Uterus (tissue), 4 donors: ENCODE measurements at places on chromosomes 2 and 18. TPM values are rescaled to one million over a fixed set of nuclear protein-coding genes. Genes with fewer than 3 reads are reported as not detected.

DNA sequence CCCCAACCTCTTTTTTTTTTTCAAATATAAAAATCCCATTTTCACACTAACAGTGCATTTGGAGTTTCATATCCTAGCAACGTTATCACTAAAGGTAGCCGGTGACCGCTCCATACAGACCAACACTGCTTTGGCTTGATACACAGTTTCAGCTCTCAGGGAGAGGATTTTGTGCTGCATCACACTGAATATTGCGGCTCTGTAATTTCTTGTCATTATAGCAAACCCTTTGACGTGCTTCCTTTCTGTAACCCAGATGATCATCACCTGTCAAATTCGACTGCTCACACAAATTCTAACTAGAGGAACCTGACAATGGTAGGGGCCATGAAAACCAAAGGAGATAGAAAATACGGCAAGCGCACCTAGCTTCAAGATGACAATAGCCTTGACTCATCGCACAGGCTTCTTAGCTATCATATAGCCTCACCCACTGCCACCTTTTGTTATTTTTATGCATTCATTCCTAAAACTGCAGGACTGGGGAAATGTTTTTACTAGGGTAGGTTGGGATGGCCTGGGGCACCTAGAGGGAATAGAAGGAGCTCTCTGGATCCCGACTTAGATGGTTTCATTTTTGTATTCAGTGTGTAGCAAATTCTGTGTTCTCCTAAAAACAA lies 582.9 kb upstream of the PIK3C3 start:
- H3K27me3 ChIP-seq: no peaks in the 10 kb centered on the region
- no peak for DNase-seq
- no peaks in the 10 kb centered on the region for H3K4me1 ChIP-seq

GRCh38 chr2:239883326-239884050 lies 141.7 kb downstream of the NDUFA10 start:
- DNase-seq: no peak
- H3K4me3 ChIP-seq: no peak overlapping the region
- H3K27ac ChIP-seq: no peak overlapping the region
- H3K4me1 ChIP-seq: no peaks in the 10 kb centered on the region

GRCh38 chr2:73516033-73516432 lies 126.2 kb downstream of the NAT8 start:
- no peak for DNase-seq
- H3K27ac ChIP-seq: no peak overlapping the region
- H3K4me1 ChIP-seq: no peaks in the 10 kb centered on the region
- H3K4me3 ChIP-seq: no peak overlapping the region

- H3K27me3 ChIP-seq: no peaks in the 10 kb centered on the region
- H3K4me1 ChIP-seq: no peaks in the 10 kb centered on the region
- DNase-seq: no peak
- H3K4me3 ChIP-seq: no peak overlapping the region
- no peaks in the 10 kb centered on the region for H3K36me3 ChIP-seq
These were observed 120.6 kb downstream of the PRKRA start for GRCh38 chr2:178330175-178331017.

GRCh38 chr2:71742953-71743601 lies 289.7 kb downstream of the DYSF start:
- H3K27ac ChIP-seq: peak overlapping the region; percentile 53
- H3K4me3 ChIP-seq: no peak overlapping the region
- H3K4me1 ChIP-seq: peaks cover 4% of the 10 kb centered on the region
- no peaks in the 10 kb centered on the region for H3K27me3 ChIP-seq
- H3K36me3 ChIP-seq: no peaks in the 10 kb centered on the region

- H3K4me1 ChIP-seq: no peaks in the 10 kb centered on the region
- H3K27ac ChIP-seq: no peak overlapping the region
- H3K27me3 ChIP-seq: no peaks in the 10 kb centered on the region
- H3K36me3 ChIP-seq: no peaks in the 10 kb centered on the region
- H3K4me3 ChIP-seq: no peak overlapping the region
These were observed 16.7 kb downstream of the CCDC68 start for GRCh38 chr18:54942569-54942968.

- no peak overlapping the region for H3K4me3 ChIP-seq
- no peaks in the 10 kb centered on the region for H3K36me3 ChIP-seq
- DNase-seq: no peak
- H3K27me3 ChIP-seq: no peaks in the 10 kb centered on the region
These were observed 602.1 kb upstream of the SYT4 start for GRCh38 chr18:43879415-43879814.

DNA sequence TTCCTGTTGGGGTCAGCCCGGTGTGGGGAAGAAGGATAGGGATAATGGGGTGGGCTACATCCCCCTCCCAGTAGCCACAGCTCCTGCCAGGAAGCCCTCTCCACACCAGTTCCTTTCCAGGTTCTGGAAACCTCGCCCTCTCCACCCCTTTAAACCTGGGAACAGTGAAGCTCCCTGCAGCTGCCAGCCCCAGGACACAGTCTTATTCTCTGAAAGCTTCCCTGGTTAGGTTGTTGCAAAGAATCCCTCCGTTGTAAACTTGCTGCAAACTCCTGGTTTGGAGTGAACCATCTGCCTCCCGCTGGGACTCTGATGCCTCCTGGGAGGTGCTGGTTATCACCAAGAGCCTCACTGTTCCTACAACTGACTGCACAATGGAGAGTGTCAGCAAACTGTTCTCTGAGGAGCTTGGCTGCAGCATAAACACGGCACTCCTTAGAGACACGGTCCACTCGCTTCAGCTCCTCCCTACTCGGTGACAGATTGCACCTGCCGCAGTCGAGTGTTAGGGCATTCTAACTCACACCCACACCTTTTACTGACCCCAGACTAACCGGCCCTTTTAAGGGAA lies 261.8 kb upstream of the RAB6C start:
- no peaks in the 10 kb centered on the region for H3K27me3 ChIP-seq
- H3K36me3 ChIP-seq: no peaks in the 10 kb centered on the region
- no peak overlapping the region for H3K4me3 ChIP-seq
- no peak overlapping the region for H3K27ac ChIP-seq

DNA sequence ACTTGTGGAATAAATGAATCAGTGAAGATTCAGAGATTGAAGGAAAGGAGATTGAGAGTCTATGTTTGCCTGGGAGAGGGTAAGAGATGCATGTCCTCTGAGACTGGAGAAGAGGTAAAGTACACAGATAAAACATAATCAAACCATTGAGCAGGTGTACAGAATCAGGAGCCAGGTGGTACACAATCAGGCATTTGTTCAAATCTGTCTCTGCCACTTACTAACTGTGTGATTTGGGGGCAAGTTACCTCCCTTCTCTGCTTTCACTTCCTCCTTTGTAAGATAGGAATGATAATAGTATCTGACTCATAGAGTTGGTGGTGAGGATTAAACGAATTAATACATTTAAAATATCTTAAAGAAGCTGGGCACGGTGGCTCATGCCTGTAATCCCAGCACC lies 94.0 kb downstream of the CDK15 start:
- DNase-seq: no peak
- no peak overlapping the region for H3K27ac ChIP-seq
- no peaks in the 10 kb centered on the region for H3K27me3 ChIP-seq
- H3K4me1 ChIP-seq: no peaks in the 10 kb centered on the region
- H3K4me3 ChIP-seq: no peak overlapping the region

DNA sequence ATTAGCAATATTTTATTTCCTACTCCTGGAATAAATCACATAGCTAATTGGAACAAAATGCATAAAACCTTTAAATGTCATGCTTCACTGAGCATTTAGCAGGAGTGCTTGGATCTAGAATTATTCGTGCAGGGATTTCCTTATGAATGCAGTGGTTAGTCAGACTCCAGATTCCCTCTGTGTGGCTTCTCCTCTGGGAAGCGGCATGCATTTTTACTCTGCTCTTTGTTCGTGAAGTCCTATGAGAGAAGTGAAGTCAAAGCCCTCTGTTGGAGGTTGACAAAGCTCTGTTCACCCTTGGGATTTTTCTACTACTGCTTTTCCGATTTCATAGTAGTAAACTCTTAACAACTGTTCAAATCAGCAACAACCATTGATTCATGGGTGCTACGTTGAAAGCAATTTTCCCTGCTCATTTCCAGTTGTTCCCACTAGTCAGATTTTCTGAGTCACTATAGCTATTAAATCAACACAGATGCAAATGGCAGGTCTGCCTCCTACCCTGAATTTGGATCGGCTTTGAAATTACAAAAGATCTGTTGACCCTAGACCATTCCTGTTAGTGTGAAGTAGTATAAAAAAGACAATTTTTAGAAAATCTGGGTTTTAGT lies 461.7 kb downstream of the STK39 start:
- no peak overlapping the region for H3K27ac ChIP-seq
- no peak for DNase-seq
- no peaks in the 10 kb centered on the region for H3K27me3 ChIP-seq
- no peaks in the 10 kb centered on the region for H3K36me3 ChIP-seq

GRCh38 chr2:129888896-129889295 lies 90.6 kb upstream of the RAB6C start:
- H3K27ac ChIP-seq: no peak overlapping the region
- no peak for DNase-seq
- no peaks in the 10 kb centered on the region for H3K27me3 ChIP-seq
- no peaks in the 10 kb centered on the region for H3K4me1 ChIP-seq
- H3K4me3 ChIP-seq: no peak overlapping the region
- H3K36me3 ChIP-seq: no peaks in the 10 kb centered on the region

ALPI gene
- total RNA-seq: not detected

FOXI3 gene
- total RNA-seq: 0.14 TPM

CENPA gene
- total RNA-seq: not detected

GALR1 gene
- not detected for total RNA-seq

GTF2A1L gene
- 86.8 TPM for total RNA-seq
